CD4-positive, alpha-beta memory T cell (primary cell): ENCODE measurements at places on chromosomes 5 and 9. TPM values are rescaled to one million over a fixed set of nuclear protein-coding genes. Genes with fewer than 3 reads are reported as not detected.

RFK gene
- polyA plus RNA-seq = 28.4 TPM

SHISAL2B gene
- not detected for polyA plus RNA-seq

BRD3OS gene
- 18.4 TPM for polyA plus RNA-seq

PCDHB2 gene
- 0.08 TPM for polyA plus RNA-seq

CCDC152 gene
- 2.4 TPM for polyA plus RNA-seq

NMUR2 gene
- polyA plus RNA-seq = not detected

ADGRD2 gene
- not detected for polyA plus RNA-seq

ENHO gene
- 0.47 TPM for polyA plus RNA-seq

ADAMTS2 gene
- polyA plus RNA-seq = 0.07 TPM

NFIL3 gene
- 2.3 TPM for polyA plus RNA-seq

DNA sequence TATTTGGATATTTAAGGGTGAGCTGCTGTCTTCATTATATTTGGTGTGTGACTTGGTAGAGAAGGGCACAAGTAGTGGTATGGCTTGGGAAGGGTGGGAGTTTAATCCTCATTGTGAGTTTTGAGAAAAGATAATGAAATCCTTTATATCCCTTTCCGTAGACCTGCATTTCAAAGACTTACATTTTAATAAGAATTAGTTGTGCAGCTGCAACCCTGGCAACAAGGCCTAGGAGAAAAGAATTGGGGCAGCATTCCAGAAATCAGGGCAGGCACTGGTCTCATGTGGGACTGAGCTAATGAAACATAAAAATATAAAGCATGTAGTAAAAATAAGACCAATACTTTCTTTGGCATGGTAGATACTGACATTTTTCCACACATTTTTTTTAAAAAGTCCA is 60.5 kb downstream of the CDC42SE2 start:
- no peaks in the 10 kb centered on the region for H3K36me3 ChIP-seq
- peak overlapping the region; percentile 2 for H3K27ac ChIP-seq
- no peak for DNase-seq

DNA sequence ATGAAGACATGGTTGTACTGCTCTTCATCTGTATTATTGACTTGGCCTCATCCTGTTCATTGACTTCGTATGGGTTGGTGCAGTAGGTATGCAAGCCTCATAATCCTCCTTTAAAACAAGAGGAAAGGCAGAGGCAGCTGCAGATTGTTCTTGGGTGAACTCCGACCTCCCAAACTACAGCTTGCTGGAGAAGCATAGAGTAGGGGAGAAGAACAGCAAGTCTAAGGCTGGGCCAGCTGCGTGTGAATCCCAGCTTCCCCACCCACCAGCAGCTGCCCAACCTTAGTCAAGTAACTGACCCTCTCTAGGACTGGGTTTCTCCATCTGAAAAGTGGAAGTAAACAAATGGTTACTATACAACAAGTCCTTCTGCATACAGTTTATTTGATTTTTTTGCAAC is 114.5 kb upstream of the WWC1 start:
- H3K4me1 ChIP-seq = no peaks in the 10 kb centered on the region
- no peaks in the 10 kb centered on the region for H3K27me3 ChIP-seq
- H3K4me3 ChIP-seq = no peak overlapping the region
- no peaks in the 10 kb centered on the region for H3K36me3 ChIP-seq
- no peak for DNase-seq

- no peaks in the 10 kb centered on the region for H3K4me1 ChIP-seq
- H3K27me3 ChIP-seq = no peaks in the 10 kb centered on the region
- H3K36me3 ChIP-seq = no peaks in the 10 kb centered on the region
- no peak overlapping the region for H3K27ac ChIP-seq
Observed at GRCh38 chr5:113162770-113163169, 186.2 kb downstream of the DCP2 start.

DNA sequence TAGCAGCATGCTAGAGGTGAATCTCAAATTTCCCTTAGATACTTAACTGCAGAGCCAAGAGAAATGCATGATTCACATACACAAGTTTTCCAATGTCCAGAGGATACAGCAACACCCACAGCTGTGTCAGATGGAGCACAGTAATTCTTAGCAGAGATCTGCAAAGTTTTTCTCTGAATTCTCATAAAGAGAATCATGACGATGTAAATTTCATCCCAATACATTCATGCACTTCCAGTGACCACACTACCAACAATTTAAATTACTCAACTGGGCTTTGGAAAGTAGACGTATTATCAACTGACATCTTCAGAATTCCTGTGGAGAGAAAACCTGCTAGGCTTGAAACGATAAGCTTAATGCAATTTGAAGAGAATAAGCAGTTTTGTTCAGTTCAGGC is 378.8 kb upstream of the TLE4 start:
- no peak overlapping the region for H3K27ac ChIP-seq
- DNase-seq = no peak
- no peaks in the 10 kb centered on the region for H3K27me3 ChIP-seq
- H3K4me1 ChIP-seq = no peaks in the 10 kb centered on the region

DNA sequence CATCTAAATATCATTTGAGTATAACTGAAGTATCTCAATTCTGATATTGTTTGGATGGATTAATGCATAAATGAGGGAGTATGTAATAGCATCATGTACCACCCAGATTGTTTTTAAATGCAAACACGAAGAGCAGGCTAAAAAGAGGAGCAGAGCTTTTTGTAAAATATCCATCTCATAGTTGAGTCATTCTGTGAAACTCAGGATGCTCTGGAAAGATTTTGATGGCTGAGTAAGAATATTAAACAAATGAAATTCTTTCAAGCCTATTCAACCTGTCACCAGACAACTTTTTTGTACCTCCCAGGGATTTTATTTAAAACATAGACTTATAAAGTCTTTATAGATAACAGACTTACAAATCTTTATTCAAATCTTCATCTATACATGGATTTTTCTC is 625.9 kb downstream of the TLE4 start:
- H3K4me3 ChIP-seq = no peak overlapping the region
- no peaks in the 10 kb centered on the region for H3K36me3 ChIP-seq
- DNase-seq = no peak
- no peaks in the 10 kb centered on the region for H3K4me1 ChIP-seq
- H3K27ac ChIP-seq = no peak overlapping the region
- H3K27me3 ChIP-seq = no peaks in the 10 kb centered on the region

GRCh38 chr5:176787676-176788075 is 22.7 kb upstream of the UNC5A start:
- H3K27me3 ChIP-seq = peaks cover 4% of the 10 kb centered on the region
- no peak for DNase-seq
- no peak overlapping the region for H3K4me3 ChIP-seq
- H3K36me3 ChIP-seq = no peaks in the 10 kb centered on the region

- H3K27ac ChIP-seq = no peak overlapping the region
- no peaks in the 10 kb centered on the region for H3K27me3 ChIP-seq
- H3K36me3 ChIP-seq = no peaks in the 10 kb centered on the region
- DNase-seq = no peak
- H3K4me3 ChIP-seq = no peak overlapping the region
Observed at GRCh38 chr5:99702565-99702964, 773.8 kb upstream of the CHD1 start.

GRCh38 chr5:29811914-29812679 is 1381.4 kb upstream of the CDH6 start:
- no peak overlapping the region for H3K4me3 ChIP-seq
- H3K36me3 ChIP-seq = no peaks in the 10 kb centered on the region
- H3K27me3 ChIP-seq = no peaks in the 10 kb centered on the region
- H3K4me1 ChIP-seq = no peaks in the 10 kb centered on the region
- DNase-seq = no peak

DNA sequence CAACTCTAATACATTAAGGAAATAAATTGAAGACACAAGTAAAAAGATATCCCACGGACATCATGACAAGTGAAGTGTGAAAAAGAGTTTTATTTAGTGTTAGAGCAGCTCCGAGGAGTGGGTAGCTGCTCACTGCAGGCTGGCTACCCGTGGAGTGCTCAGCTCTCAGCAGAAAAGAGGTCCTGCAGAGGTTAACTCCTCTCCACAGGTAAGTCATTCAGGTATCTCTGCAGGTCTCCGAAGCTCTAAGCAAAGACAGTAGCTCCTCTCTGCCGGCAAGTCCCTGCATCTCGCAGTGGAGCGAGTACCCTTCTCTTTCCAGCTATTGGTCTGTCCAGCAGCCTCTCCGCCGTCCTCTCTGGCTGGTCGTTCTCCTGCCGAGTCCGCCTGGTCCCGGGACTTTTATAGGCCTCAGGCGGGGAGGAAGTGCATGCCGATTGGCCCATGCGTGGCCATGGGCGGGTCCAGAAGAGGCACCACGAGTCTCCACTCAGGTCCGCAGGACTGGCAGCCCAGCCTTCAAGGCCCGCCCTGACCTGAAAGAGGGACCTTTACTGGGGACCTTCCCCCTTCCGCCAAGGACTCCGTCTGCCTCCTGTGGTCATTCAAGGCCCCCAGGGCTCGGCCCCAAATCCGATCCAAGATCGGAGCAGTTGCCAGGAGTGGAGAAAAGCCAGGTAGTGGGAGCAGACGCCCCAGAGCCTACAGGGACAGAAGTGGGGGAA is 29.9 kb downstream of the BTNL9 start:
- no peaks in the 10 kb centered on the region for H3K36me3 ChIP-seq
- no peak overlapping the region for H3K4me3 ChIP-seq
- H3K27me3 ChIP-seq = peaks cover 9% of the 10 kb centered on the region
- no peaks in the 10 kb centered on the region for H3K4me1 ChIP-seq
- H3K27ac ChIP-seq = no peak overlapping the region

- no peak for DNase-seq
- H3K4me3 ChIP-seq = no peak overlapping the region
- H3K27ac ChIP-seq = no peak overlapping the region
- no peaks in the 10 kb centered on the region for H3K36me3 ChIP-seq
Observed at GRCh38 chr5:59835800-59836199, 57.7 kb downstream of the PDE4D start.

DNA sequence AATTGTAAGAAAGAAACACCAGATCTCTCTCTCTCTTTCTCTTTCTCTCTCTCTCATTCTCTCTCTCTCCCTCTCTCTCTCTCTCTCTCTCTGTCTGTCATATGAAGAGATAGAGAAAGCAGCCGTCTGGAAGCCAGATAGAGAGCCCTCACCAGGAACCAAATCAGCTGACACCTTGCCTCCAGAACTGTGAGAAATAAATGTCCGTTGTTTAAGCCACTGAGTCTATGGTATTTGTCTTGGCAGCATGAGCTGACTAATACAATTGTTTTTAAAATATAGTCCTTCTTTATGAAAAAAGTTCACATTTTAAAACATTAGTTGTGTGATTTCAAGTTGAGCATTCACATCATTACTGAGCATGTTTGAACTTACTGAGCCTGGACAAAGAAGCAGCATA is 275.6 kb downstream of the CETN3 start:
- no peaks in the 10 kb centered on the region for H3K36me3 ChIP-seq
- H3K4me3 ChIP-seq = no peak overlapping the region
- H3K27ac ChIP-seq = no peak overlapping the region
- DNase-seq = no peak
- H3K4me1 ChIP-seq = no peaks in the 10 kb centered on the region

- H3K4me3 ChIP-seq = no peak overlapping the region
- no peaks in the 10 kb centered on the region for H3K36me3 ChIP-seq
- H3K27me3 ChIP-seq = no peaks in the 10 kb centered on the region
- no peaks in the 10 kb centered on the region for H3K4me1 ChIP-seq
- no peak overlapping the region for H3K27ac ChIP-seq
Observed at GRCh38 chr5:7576023-7576715, 180.2 kb downstream of the ADCY2 start.

DNA sequence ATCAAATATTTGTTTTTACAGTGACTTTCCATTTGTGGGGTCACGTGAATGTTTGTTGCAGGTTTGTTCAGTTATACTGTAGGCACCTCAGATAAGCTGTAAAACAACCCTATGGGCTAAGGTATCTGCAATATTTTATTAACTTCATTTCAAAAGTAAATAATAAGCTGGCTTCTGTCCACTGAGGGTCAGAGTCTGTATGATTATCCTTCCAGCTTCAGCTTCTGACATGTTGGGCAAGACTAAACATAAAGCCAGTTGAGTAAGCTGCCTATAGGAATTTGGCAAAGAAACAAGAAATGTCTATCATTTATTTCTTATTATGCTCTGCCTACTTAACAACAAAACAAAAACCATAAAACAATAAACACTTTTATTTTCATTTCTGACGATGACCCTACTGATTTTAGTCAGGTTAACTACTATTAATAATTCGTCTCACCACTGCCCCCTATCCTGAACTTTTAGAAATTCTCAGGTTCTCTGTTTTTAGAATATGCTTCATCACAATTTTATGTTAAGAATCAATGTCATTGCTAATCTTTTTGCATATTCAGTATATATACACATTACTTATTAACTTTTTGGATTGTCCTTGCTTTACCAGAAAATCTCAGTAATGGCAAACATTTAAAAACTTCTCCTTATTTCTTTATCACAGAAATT is 413.6 kb upstream of the ADAMTSL1 start:
- DNase-seq = no peak
- H3K27me3 ChIP-seq = no peaks in the 10 kb centered on the region
- H3K36me3 ChIP-seq = no peaks in the 10 kb centered on the region

GRCh38 chr9:114769624-114770023 is 36.2 kb downstream of the TNFSF15 start:
- no peak overlapping the region for H3K27ac ChIP-seq
- no peak overlapping the region for H3K4me3 ChIP-seq
- peaks cover 5% of the 10 kb centered on the region for H3K4me1 ChIP-seq
- no peaks in the 10 kb centered on the region for H3K36me3 ChIP-seq
- DNase-seq = no peak

DNA sequence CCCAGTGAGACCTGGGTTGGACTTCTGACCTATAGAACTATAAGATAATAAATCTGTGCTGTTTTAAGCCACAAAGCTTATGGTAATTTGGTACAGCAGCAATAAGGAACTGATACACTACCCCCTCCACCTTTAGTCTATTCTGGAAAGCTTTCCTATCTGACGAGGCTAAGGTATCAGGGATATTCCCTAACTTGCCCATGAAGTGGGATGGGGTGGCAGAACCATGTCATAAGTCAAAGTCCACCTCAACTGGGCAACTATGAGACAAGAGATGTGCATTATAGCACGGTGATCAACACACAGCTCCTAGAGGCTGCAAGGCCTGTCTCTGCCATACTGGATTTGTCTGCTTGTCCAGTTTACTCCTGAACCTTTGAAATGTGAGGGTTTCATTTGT is 146.8 kb upstream of the RAD23B start:
- H3K27me3 ChIP-seq = no peaks in the 10 kb centered on the region
- no peaks in the 10 kb centered on the region for H3K36me3 ChIP-seq
- no peak for DNase-seq
- no peak overlapping the region for H3K4me3 ChIP-seq
- no peaks in the 10 kb centered on the region for H3K4me1 ChIP-seq

- H3K4me3 ChIP-seq = no peak overlapping the region
- H3K36me3 ChIP-seq = no peaks in the 10 kb centered on the region
- DNase-seq = no peak
- H3K27ac ChIP-seq = no peak overlapping the region
- H3K27me3 ChIP-seq = no peaks in the 10 kb centered on the region
- H3K4me1 ChIP-seq = peaks cover 21% of the 10 kb centered on the region
Observed at GRCh38 chr9:85744480-85744879, 2.7 kb upstream of the AGTPBP1 start.

GRCh38 chr5:33995865-33996264 is 11.4 kb upstream of the SLC45A2 start:
- no peaks in the 10 kb centered on the region for H3K36me3 ChIP-seq
- no peak overlapping the region for H3K27ac ChIP-seq
- H3K4me3 ChIP-seq = no peak overlapping the region

DNA sequence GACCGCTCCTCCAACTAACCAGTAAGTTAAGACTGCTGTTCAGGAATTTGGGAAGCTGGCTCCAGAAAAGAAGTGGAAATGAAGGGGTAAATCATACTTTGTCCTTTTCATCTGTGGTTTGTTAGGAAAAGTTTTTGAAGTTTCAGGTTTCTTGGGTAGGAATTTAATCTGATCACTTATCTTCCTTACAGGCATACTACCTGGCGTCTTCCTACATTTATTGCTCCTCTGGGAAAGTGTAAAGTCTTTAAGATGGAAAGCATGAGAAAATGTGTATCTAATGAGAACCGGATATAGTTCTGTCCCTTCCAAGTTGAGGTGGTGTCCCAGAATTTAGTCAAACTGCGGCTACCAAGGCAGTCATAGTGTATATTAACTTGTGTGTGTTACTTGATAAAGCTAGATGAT is 1.3 kb downstream of the RASA1 start:
- peaks cover 40% of the 10 kb centered on the region for H3K4me1 ChIP-seq
- H3K4me3 ChIP-seq = peak overlapping the region; percentile 79
